ENCODE measurements at places on chromosomes 1 and 21.

DNA sequence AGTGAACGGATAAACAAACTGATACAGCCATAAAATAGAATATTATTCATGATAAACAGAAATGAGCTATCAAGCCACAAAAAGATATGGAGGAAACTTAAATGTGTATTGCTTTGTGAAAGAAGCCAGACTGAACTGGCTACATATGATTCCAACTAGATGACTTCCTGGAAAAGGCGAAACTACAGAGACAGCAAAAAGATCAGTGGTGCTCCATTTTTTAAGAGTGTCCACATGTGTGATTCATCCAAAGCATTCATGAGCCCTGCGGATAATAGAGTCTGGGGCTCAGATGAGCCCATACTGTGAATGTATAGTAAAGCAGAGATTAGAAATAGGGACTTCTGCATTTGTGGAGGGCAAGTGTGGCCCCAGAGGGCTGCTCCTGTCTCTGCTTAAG is 7.8 kb upstream of the TMEM222 start:
- DNase-seq: no peak

- DNase-seq: no peak
Observed at GRCh38 chr1:54498383-54499096, 49.5 kb upstream of the ACOT11 start.

DNA sequence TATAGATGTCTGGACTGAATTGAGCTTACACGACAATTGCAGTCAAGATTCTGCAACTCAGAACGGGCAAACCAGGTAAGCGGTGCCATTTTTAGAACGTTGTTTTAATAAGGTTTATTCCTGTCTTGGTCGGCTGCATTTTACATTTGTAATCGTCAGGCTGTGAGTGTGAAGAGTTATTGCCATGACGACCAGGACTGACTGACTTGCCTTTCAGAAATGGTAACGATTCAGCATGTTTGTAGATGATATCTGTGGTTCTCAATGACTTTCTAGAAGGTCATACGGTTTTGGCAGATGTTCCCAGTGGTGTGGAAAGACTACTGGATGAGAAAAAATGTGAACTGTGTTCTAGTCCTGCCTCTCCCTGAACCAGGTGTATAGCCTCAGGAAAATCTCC is 271.3 kb upstream of the B3GALT2 start:
- no peak for DNase-seq

DNA sequence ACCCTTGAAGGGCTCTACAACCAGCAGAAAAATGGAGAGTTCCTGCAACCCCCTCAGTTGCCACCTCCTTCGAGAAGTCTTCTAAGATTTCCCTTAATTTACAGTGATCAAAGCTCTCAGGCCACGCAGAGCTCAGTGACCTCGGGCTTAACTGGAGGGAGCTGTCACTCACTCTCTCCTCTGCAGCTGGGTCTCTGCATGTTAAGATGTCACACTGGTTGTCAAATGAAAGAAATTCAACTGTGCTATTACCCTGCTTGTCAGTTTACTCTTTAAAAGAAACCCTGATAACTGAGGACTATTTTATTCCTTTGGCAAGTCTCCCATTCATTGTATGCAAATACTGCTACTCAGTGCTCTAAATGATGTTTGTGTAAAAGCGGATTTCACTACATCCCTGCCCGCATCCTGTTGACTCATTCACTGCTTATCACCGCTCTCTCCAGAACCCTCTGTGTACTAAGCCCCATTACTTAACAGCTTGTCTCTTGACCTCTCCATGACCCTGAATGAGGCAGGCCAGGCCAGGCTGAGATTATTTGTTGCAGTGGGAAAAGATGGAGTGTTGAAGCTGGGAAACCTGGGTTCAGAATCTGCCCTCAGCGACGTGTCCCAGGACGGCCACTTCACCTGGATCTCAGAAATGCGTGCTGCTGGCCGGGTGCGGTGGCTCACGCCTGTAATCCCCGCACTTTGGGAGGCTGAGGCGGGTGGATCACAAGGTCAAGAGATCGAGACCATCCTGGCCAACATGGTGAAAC is 13.7 kb downstream of the DHRS3 start:
- DNase-seq: peak; percentile 43

GRCh38 chr1:71303617-71304041 is 222.8 kb upstream of the ZRANB2 start:
- DNase-seq: no peak

- DNase-seq: no peak
Observed at GRCh38 chr1:47663286-47663685, 225.4 kb downstream of the FOXD2 start.

DNA sequence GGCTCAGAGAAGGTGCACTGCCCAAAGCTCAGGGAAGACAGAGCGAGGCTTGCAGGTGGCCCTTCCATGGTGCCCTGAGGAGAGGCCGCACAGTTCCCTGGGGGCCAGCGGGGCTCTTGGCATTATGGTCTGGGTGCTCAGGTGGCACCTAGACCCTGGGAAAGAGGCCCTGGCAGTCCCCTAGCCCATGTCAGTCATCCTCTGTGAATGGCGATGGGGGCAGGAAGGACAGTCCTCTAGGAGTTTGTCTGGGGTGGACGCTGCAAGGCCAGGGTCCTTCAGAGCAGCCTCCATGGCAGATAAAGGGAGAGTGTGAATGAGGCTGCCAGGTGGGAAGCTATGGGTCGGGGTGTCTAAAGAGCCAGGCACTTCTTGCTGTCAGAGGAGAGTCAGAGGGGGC is 345.9 kb upstream of the VAMP3 start:
- no peak for DNase-seq

- no peak for DNase-seq
Observed at GRCh38 chr1:50417946-50418599, 5.2 kb downstream of the DMRTA2 start.

DNA sequence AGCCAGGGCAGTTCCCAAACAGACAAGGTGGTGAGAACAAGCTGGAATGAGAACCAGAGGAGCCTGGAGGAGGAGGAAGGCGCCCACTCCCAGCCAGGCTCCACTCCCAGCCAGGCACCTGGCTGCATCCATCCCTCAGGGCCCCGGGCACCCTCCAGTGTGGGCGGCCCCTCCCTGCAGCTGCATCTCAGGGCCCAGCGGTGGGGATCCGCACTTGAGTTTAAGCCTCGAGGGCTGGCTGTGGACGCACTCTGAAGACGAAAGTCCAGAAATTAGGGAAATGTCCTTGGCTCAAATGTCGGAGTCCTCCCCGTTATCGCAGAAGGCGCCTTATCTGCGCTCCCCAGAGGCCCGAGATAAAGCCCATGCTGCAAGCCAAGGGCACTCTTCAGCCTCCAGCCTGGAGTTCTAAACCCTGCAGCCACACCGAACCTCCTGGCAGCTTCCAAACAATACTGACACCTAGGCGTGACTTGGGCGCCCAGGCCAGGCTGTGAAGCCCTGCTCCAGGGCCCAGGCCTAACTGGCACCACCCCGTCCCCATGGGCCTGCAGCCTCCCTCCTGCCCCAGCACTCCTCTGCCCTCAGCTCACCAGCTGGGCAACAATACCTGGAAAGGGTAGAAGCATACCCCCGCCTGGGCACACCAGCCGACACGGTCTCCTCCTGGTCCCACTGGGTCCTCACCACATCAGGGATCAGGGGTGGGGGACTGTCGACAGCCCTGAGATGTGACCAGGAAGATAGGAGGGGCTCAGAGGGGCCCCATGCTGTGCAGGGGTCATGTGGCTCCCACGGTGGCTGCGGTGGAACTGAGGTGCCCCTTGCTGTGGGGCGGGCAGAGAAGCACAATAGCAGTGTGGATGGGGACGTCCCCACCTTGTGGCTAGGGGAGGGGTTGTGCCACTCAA is 184.8 kb upstream of the VAMP3 start:
- no peak for DNase-seq

GRCh38 chr1:210394281-210394821 is 65.6 kb downstream of the HHAT start:
- DNase-seq: no peak

- DNase-seq: no peak
Observed at GRCh38 chr1:208181364-208181763, 62.8 kb downstream of the PLXNA2 start.

DNA sequence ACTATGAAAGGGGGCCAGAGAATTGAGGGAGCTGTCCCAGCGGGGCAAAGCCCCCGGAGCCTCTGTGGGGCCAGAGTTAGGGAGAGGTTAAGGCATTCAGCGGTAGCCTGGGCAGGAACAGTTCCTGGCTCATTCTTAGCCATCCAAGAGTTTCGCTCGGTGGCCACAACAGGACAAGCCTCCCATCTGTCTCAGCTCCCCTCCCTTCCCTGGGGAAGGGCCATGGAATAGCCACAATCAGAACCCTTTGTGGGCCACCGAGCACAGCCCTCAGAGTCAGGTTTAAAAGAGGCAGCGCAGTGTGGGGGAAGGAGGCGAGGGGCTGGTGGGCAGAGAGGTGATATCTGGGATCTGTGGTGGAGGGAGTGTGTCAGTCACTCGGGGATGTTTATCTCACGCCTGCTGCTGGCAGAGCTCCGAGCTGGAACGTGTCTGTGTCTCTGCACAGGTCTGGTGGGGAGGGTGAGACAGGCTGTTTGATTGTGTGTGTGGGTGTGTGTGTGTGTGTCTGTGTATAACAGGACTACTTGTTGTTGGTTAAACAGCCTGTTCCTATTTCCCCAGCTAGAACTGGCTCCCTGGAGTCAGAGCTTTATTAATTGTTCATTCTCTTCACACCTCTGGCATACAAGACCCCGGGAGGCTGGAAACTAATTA is 49.6 kb upstream of the GOLT1A start:
- DNase-seq: no peak

DNA sequence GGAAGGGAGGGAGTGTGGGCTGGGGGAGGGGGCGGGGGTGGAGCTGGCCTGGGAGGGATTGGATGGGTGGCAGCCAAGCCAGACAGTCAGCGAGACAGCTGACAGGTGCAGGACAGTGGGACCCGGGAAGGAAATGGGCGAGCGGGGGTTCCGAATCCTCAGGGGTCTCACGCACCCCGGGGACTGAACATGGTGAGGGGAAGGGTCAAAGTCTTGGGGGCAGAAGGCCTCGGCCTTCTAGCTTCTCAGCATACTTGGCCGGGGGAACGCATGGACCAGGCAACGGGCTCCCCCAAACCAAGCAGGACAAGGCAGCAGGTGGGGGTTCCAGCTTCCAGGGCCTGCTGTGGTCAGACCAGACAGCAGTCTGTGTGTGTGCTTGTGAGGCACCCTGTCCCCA is 23.1 kb downstream of the CASZ1 start:
- no peak for DNase-seq

DNA sequence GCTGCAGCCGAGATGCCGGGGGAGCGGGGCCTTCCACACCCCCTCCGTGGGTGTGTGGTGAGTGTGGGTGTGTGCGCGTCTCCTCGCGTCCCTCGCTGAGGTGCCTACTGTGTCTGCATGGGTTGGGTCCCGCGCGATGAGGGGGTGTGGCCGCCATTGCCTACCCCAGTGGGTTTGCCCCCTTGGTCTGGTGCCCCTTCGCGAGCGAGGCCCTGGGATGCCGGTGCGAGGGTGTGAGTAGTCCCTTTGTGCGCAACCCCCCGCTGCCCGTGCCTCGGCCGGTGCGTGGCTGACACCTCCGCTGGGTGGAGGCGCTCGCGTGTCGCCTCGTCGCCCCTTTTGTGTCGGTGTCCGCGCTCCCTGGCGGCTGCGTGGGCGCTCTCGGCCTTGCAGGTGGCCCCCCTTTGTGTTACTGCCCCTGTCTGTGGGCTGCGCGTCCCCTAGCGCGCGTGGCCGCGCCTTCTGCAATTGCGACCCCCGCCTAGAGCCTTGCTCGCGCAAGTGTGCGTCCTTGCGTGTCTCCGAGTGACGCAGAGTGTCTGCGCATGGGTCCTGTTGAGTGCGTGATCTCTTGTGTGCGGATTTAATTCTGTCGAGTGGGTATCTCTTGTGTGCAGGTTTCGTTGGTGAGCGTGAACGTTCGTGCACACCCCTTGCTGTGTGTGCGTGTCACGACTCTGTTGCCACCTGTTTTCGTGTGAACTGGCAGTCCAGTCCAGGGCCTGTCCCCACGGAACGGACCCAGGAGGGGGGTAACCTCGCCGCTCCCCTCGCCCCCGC is 553 bp downstream of the TTC3 start:
- peak; percentile 45 for DNase-seq

DNA sequence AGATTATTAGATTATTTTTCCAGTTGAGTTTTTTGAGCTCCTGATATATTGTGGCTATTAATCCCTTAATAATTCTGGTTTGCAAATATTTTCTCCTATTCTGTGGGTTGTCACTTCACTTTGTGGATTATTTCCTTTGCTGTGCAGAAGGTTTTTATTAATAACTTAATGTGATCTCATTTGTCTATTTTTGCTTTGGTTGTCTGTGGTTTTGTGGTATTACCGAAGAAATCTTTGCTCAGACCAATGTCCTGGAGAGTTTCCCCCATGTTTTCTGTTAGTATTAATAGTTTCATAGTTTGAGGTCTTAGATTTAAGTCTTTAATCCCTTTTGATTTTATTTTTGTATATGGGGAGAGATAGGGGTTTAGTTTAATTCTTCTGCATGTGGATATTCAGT is 7.1 kb upstream of the TBX19 start:
- DNase-seq: no peak

DNA sequence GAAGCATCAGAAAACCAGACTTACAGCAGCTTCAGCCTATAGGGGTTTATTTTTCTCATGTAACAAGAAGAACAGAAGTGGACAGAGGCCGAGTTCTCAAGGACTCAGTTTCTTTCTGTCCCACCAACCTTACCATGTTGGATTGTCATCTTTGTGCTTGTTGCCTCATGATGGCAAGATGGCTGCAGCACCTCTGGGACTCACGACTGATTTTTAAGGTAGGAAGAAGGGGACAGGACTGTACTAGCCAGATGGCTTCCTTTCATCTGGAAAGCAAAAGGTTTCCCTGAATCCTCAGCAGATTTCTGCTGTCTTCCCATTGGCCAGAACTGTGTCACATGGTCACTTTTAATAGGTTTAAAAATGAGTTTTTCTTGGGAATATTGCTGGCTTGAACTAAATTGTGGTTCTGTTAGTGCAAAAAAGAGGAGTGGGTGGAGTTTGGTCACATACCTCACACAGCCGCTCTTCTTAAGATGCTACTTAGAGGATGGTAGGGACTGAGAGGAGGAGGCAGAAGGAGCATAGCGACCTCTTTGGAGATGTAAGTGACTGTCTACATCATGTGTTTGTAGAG is 48.1 kb upstream of the ENAH start:
- DNase-seq: no peak

GRCh38 chr1:162186406-162186805 is 116.9 kb downstream of the NOS1AP start:
- no peak for DNase-seq

DNA sequence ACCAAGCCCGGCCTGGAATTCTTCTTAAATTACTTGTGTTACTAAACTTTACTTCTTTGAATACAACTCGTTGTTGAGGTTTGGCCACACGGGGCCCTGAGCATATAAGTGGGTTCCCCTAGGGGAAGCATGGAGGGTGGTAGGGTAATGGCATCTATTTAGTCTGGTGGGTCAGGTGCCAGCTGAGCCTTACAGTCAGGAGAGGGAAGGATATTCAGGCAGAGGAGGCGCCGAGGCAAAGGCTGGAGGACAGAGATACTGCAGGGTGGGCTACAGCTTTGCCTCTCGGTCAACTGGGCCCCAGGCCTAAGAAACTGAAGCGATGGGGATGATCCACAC is 424 bp upstream of the NECAP2 start:
- no peak for DNase-seq

DNA sequence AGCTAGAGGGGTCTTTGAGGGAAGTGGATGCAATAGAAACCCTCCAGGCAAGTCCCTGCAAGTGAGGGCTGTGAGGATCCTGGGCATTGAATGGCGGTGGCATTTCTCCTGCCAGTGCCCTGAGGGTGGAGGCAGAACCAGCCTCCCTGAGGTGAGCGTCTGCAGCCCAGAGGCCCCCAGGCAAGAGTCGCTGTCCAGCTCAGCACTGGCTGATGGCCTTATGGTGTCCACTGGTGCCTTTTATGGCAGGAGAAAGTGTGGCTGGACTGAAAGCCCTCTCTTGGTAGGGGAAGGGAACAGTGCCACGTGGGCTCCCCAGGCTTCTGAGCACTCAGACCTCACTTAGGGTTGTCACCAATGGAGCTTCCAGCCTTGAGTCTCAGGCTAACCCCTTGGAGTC is 77.3 kb downstream of the SH3BGR start:
- no peak for DNase-seq

Data from stimulated activated CD4-positive, alpha-beta T cell treated with anti-CD3 and anti-CD28 coated beads, Interleukin-15, amount 100 ng/mL, for 1 hour (primary cell).